ENCODE measurements at places on chromosomes 5 and 9.

- H3K4me1 ChIP-seq: no peaks in the 10 kb centered on the region
- H3K36me3 ChIP-seq: no peaks in the 10 kb centered on the region
- no peaks in the 10 kb centered on the region for H3K27me3 ChIP-seq
- H3K4me3 ChIP-seq: no peak overlapping the region
- H3K27ac ChIP-seq: no peak overlapping the region
Observed at GRCh38 chr5:117434254-117434653, 859.6 kb upstream of the SEMA6A start.

DNA sequence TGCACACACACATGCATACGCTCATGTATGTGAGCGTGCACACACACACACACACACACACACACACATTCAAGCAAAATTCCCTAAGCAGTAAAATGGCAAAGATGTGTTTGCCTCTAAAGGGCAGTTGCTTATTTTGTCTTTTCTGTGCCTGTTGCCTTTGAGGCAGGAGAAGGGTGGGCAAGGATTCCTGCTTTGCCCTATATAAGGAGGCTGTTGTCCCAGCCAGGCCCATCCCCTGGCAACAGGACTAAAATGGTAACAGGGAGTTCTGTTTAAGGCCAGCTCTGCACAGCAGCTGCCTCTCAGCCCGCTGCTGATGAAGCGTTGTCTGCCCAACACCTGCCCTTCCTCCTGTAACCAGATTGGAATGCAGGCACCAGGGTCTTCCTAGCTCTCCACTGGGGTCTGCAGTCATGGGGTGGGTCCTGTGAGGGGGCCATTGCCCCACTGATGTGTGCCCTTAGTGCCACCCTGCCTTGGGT, 64.4 kb downstream of the PPARGC1B start:
- H3K36me3 ChIP-seq: no peaks in the 10 kb centered on the region
- no peak overlapping the region for H3K4me3 ChIP-seq
- no peak for DNase-seq
- no peaks in the 10 kb centered on the region for H3K27me3 ChIP-seq
- peaks cover 14% of the 10 kb centered on the region for H3K4me1 ChIP-seq
- H3K27ac ChIP-seq: no peak overlapping the region

GRCh38 chr9:118510711-118511110, 806.5 kb downstream of the TLR4 start:
- DNase-seq: no peak
- H3K36me3 ChIP-seq: no peaks in the 10 kb centered on the region
- H3K4me1 ChIP-seq: no peaks in the 10 kb centered on the region
- no peak overlapping the region for H3K27ac ChIP-seq
- no peak overlapping the region for H3K4me3 ChIP-seq

GRCh38 chr9:121485623-121486022, 14.0 kb downstream of the GGTA1 start:
- no peaks in the 10 kb centered on the region for H3K27me3 ChIP-seq
- no peak for DNase-seq

DNA sequence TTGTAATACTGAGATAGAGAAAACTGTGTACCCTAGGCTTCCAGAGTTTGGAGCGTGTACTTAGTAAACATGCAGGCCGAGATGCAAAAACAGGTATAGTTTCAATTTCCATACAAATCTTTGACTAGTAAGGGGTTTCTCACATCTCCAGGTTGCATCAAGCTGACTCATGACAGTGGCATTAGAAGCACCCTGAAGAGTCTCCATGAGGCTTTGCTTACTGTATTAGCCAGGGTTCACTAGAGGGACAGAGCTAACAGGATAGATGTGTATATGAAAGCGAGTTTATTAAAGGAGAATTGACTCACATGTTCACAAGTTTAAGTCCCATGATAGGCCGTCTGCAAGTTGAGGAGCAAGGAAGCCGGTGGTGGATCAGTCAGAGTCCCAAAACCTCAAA, 275.3 kb upstream of the CDH6 start:
- no peaks in the 10 kb centered on the region for H3K36me3 ChIP-seq
- no peak overlapping the region for H3K4me3 ChIP-seq
- DNase-seq: no peak
- H3K27ac ChIP-seq: no peak overlapping the region

- H3K27ac ChIP-seq: peak overlapping the region; percentile 61
- H3K36me3 ChIP-seq: peaks cover 57% of the 10 kb centered on the region
- no peak overlapping the region for H3K4me3 ChIP-seq
- H3K4me1 ChIP-seq: no peaks in the 10 kb centered on the region
- H3K27me3 ChIP-seq: no peaks in the 10 kb centered on the region
- no peak for DNase-seq
Observed at GRCh38 chr5:6598351-6598900, 34.4 kb downstream of the NSUN2 start.

DNA sequence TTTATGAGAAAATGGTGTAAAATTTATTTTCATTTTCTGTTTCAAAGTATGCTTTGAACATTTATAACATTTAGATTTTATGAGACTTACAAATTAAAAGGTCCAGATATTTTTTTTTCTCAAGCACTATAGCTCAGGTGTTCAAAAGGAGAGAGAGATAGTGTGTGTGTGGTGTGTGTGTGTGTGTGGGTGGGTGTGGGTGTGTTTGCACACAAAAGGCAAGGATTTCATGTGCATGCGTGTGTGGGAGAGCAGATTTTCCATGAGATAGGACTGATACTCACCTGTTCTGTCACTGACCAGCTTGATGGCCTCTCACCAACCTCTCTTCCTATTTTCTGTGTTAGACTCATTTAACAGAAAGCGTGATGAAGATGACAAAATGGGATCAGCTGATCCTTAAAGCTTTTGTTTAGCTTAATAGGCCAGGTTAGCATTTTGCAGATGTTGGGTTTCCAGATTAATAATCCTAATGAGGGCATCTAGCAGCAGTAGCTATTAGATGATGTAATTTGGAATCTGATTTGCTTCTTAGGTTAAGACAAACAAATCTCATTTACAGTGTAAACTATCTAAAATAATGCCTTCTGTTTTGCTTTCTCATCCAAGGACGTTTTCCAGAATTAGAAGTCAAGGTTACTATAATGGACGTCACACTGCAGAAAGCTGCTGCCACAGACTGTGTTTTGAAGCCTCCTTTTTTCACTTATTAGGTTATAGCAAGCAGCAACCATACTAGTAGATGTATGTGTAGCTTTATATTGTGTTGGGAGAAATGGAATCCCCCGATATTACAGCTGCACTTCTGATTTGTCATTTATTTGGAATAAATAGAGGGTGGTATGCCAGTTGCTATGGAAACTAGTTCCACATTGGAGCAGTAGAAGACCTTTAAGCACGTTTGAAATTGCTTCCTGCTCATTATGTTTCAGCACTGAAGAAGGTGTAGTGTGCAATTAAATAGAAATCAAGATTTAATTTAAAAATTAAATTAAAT, 355.6 kb downstream of the TAF11L14 start:
- no peaks in the 10 kb centered on the region for H3K4me1 ChIP-seq
- H3K36me3 ChIP-seq: no peaks in the 10 kb centered on the region
- no peak for DNase-seq
- H3K27me3 ChIP-seq: no peaks in the 10 kb centered on the region
- no peak overlapping the region for H3K4me3 ChIP-seq

- no peaks in the 10 kb centered on the region for H3K4me1 ChIP-seq
- DNase-seq: no peak
- H3K27me3 ChIP-seq: no peaks in the 10 kb centered on the region
- H3K36me3 ChIP-seq: no peaks in the 10 kb centered on the region
- H3K27ac ChIP-seq: no peak overlapping the region
Observed at GRCh38 chr5:168674893-168675482, 95.8 kb upstream of the PANK3 start.

DNA sequence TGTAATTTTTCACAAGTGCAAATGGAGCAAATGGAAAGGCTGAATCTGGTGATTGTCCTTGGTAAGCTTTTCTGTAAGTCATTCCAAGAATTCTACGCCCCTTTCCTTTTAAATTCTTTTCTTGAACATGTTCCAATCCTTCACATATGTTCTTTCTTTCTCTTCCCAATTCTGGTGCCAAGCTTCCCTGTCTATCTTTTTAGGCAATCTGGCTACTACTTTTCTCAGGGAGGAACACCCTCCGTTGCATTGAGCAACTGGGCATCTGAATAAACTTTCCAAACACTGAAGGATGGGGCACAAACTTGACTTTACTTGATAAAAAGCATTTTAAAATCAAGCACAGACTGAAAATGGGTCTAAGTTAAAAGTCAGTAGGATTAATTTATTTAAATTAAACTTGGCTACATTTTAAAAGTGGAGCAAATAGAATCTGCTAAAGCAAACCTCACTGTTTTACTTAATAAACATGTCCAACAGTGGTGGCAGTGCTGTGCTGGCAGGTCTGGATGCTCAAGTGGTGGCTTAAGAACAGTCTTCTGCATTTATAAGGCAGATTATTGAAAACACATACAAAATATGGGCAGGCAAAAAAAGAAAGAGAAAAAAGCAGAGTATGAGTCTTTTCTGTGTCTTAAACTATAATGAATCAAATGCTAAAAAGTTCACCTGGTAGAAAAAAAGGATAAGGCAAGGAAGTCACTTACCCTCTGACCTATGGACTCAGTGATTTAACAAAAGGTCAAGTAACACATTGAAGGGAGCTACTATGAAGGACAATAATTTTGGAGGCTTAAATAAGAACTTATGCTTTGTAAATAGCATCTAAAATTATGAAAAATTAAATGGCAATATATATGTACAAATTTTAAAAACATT, 5.4 kb downstream of the ELL2 start:
- peaks cover 40% of the 10 kb centered on the region for H3K4me1 ChIP-seq
- no peak for DNase-seq
- H3K36me3 ChIP-seq: peaks cover 35% of the 10 kb centered on the region
- no peaks in the 10 kb centered on the region for H3K27me3 ChIP-seq
- no peak overlapping the region for H3K4me3 ChIP-seq

- no peaks in the 10 kb centered on the region for H3K27me3 ChIP-seq
- no peak for DNase-seq
- H3K4me3 ChIP-seq: no peak overlapping the region
- no peaks in the 10 kb centered on the region for H3K4me1 ChIP-seq
- H3K36me3 ChIP-seq: no peaks in the 10 kb centered on the region
Observed at GRCh38 chr5:164051745-164052144, 546.3 kb downstream of the MAT2B start.

DNA sequence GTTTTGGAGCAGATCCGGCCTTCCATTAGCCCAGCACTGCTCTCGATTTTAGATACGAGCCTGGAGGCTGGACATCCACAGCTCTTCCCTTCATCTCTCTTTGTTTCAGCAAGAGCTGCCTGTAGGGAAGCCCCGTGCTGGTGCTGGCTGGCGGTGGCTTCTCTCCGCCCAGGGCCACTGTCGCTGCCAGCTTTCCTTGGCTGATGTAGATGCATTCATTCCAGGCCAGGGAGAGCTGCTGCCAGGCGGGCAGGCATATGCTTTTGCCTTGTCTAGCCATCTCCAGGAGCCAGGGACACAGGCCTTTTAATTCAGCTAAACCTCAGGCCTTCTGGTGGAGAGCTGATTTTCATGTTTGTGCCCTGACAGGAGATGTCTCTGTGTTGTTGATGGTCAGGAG, 409.3 kb upstream of the CLINT1 start:
- H3K27ac ChIP-seq: no peak overlapping the region
- H3K4me3 ChIP-seq: no peak overlapping the region
- no peaks in the 10 kb centered on the region for H3K27me3 ChIP-seq
- H3K36me3 ChIP-seq: peaks cover 2% of the 10 kb centered on the region
- no peak for DNase-seq
- no peaks in the 10 kb centered on the region for H3K4me1 ChIP-seq

- peaks cover 7% of the 10 kb centered on the region for H3K27me3 ChIP-seq
- H3K4me1 ChIP-seq: no peaks in the 10 kb centered on the region
- H3K4me3 ChIP-seq: no peak overlapping the region
- no peak overlapping the region for H3K27ac ChIP-seq
Observed at GRCh38 chr5:143614831-143615230, 197.1 kb upstream of the HMHB1 start.

DNA sequence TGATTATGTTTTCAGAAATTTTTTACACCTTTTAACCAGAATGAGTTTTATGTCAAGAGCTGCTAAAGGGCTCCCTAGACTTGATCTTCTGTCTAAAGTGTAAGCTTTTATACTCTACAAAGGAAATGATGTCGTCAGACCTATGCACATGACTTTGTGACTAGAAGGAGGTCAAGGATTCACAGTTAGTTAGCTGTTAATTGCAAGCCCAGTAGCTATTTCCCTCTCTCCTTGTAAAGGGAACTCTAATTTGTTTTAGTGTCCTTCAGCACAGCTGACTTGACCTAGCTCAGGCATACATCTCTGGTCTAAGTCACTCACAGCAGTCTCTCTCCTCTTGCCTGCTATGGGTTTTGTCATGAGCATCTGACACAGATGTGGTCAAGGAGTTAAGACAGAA, 173.5 kb upstream of the NREP start:
- H3K36me3 ChIP-seq: no peaks in the 10 kb centered on the region
- H3K27me3 ChIP-seq: peaks cover 3% of the 10 kb centered on the region
- DNase-seq: no peak
- H3K4me3 ChIP-seq: no peak overlapping the region
- peaks cover 3% of the 10 kb centered on the region for H3K4me1 ChIP-seq

GRCh38 chr5:159095151-159095721, 4.5 kb downstream of the EBF1 start:
- DNase-seq: no peak
- no peak overlapping the region for H3K4me3 ChIP-seq
- peaks cover 62% of the 10 kb centered on the region for H3K27me3 ChIP-seq
- peak overlapping the region; percentile 14 for H3K27ac ChIP-seq
- H3K4me1 ChIP-seq: peaks cover 24% of the 10 kb centered on the region
- no peaks in the 10 kb centered on the region for H3K36me3 ChIP-seq

DNA sequence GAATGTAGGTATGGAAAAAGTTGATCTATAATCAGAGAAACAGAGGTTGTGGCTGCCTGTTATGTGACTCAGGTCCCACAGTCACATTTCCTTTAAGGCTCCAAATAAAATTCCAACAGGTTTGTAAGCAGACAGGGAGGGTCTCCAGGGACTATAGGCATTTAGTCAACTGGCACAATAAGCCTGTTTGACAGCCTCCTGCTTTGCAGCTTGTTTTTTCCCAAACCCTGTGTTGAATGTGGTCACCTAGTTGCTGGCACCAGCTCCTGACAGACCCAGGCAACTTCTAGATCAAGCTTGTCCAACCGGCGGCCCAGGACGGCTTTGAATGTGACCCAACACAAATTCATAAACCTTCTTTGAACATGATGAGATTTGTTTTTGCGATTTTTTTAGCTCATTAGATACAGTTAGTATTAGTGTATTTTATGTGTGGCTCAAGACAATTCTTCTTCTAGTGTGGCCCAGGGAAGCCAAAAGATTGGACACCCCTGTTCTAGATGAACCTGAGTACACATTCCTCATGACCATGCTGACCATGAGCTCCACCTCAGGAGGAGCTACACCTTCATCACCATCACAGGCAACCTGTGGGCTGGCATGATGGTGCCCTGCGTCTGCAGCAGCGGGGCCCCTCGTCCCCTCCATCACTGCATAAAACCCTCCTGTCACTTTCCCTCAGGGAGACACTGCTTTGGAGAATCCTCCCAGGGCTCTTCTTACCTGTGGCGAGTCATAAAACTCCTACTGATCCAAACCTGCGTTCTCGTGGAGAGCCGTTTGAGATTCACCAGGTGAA, 15.7 kb upstream of the GRHPR start:
- no peaks in the 10 kb centered on the region for H3K27me3 ChIP-seq
- peaks cover 8% of the 10 kb centered on the region for H3K4me1 ChIP-seq
- H3K4me3 ChIP-seq: no peak overlapping the region
- DNase-seq: no peak
- H3K36me3 ChIP-seq: no peaks in the 10 kb centered on the region
